ENCODE measurements at places on chromosomes 2 and 18. TPM values are rescaled to one million over a fixed set of nuclear protein-coding genes. Genes with fewer than 3 reads are reported as not detected.
A peak's percentile ranks its signal among the peaks of the same experiment; 100 is the strongest.

Gene IER3IP1
- 36.2 TPM for total RNA-seq

Gene FARP2
- 22.7 TPM for total RNA-seq

Gene LCT
- not detected for total RNA-seq

Gene SLC9A4
- not detected for total RNA-seq

Gene MSH6
- total RNA-seq = 13.5 TPM

Gene KIAA2012
- total RNA-seq = not detected

Gene CD8B
- total RNA-seq = not detected

Gene RGPD4
- total RNA-seq = not detected

DNA sequence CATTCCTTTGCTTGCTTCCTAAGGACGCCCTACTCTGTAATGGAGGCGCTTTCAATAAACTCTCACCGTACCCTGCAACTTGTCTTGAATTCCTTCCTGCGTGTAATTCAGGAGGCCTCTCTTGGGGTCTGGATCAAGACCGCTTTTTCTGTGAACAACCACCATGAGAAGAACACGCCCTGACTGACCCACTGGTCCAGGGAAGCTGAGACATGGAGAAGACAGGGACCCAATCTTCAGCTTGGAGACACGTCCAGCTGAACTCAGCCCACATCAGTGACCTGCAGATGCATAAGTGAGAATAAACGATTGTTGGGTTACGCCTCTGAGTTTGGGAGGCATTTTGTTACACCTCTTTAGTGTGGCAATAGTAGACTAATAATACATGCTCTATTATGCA, 7.8 kb upstream of the NARS1 start:
- no peak for DNase-seq

DNA sequence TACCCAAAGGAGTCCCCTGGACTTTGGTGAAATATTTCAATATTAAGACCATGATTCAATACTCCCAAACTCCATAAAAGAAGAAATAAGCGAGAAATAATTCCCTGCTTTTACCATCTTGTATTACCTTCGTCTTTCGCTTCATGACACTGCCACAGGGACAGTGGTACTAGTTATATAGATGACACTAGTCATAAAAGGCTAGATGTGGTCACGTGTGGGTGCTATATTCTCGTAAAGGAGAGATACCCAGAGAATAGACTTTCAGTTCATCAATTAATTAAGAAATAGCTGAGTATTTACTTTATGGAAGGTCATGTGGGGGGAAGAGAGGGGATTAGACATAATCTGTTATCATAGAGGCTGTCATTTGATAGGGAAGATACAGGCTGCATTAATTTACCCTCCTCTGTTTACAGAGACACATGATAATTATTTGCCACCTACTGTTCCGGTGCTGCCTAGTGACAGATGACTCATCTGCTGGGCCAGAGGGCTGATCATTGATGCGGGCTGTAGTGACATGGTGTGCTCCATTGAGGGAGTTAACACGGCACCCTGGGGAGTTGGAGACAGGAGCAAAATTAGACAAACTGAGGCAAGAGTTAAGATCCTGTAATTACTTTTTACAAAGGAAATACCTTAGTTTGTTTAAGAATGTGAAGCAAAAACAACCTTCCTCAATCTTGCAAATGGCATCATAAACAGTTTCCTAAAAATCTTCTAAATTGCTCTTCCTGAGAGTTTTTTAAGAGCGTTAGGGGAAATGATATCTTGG, 78.2 kb upstream of the ITGB6 start:
- no peak for DNase-seq

DNA sequence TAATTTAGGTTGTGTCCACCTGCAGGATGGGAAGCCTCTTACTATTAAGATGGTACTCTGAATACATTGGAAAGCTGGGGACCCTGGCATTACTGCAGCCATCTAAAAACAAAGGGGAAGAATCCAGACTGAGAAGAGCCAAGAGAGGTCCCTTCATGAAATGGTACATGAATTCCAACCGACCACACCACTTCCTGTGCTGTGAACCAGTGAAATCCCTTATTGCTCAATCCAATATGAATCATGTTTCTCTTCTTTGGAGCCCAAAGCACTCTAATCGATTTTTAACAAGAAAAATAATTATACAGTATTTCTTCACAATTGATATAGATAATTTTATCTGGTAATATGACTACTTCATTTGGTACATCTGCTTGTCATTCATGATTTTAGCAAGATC, 479.7 kb upstream of the RAB6C start:
- DNase-seq = no peak

GRCh38 chr2:55653255-55653654, 35.8 kb upstream of the PPP4R3B start:
- no peak for DNase-seq

GRCh38 chr2:236679884-236680860, 110.5 kb downstream of the ACKR3 start:
- DNase-seq = no peak

GRCh38 chr2:104863468-104864279, 9.8 kb downstream of the POU3F3 start:
- DNase-seq = no peak

DNA sequence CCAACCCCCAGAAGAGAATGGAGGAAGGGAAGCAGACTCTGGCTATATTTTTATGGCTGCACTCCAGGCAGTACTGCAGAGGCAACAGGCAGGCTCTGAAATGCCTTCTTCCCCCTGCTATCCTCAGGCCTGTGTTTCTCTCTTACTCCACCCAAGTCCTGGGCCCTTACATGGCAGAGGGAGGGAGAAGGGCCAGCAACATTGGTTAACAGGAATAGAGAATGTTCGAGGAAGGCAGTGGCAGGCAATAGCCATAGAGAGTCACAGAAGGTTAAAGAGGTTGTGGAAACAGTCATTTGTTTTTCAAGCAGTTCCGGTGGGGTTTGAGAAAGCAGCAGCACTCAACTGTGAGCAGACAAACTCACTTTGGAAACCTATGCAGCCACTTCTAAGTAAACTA, 15.1 kb upstream of the DARS1 start:
- peak; percentile 25 for DNase-seq

DNA sequence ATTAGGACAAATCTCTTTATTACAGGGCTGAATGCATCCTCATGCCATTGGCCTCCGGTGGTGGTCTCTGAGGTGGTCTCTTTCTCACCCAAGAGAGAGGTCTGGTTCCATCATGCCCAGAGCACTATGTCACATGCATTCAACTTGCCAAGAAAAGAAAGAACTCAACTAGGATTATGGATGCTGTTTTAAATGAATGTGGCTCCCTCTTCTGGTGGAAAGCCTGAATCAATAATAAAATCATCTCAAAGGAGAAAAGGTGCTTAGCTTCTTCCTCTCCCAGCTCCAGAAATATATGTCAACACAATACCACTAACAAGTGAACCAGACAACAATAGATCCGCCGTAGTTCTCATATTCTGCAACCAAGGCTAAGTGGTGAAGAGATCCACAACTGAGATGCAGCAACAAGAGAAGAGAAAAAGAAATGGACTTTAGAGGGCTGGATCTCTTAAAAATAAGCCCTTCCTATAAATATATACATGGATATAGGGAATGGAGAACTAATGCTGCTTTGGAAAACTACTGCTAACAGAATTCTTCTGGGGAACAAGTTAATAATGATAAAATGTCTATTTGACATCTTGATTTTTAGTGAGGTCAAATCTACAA, 396.8 kb downstream of the NCKAP5 start:
- DNase-seq = peak; percentile 55

DNA sequence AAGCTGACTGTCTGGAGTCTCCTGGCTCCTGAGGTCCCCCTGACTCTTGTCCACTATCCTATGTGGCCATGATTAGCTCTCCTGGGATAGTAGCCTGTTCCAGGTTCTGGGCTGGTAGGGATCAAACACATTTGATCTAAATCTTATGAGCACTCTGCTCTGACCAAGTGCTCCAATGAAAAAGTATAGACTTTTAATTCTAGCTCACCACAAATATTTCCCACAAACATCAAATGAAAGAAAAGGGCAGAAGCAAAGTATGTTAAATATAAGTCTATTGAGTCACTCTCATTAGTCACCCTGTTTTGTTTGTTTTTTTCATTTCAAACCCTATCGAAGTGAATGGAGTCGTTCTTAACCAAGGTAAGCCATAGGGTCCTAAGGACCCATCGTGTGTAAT, 39.7 kb upstream of the NEDD4L start:
- peak; percentile 7 for DNase-seq

- no peak for DNase-seq
Observed at GRCh38 chr18:78622251-78622906, 357.2 kb upstream of the SALL3 start.

DNA sequence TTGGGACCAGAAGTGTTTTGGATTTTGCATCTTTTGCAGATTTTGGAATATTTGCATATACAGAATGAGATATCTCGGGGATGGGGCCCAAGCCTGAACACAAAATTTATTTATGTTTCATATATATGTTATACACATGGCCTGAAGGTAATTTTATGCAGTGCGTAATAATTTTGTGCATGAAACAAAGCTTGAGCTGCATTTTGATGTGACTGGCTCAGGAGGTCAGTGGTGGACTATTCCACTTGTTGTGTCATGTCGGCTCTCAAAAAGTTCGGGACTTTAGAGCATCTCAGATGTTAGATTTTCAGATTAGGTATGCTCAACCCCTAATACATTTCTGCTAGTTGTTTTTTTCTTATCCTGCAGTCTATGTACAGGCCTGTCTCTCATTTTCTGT, 145.4 kb downstream of the FAM210A start:
- no peak for DNase-seq

- no peak for DNase-seq
Observed at GRCh38 chr2:69279211-69279610, 107.8 kb downstream of the GFPT1 start.

- DNase-seq = no peak
Observed at GRCh38 chr18:29960539-29960938, 1082.0 kb downstream of the DSC3 start.

- DNase-seq = no peak
Observed at GRCh38 chr18:27862041-27862682, 314.8 kb downstream of the CDH2 start.

DNA sequence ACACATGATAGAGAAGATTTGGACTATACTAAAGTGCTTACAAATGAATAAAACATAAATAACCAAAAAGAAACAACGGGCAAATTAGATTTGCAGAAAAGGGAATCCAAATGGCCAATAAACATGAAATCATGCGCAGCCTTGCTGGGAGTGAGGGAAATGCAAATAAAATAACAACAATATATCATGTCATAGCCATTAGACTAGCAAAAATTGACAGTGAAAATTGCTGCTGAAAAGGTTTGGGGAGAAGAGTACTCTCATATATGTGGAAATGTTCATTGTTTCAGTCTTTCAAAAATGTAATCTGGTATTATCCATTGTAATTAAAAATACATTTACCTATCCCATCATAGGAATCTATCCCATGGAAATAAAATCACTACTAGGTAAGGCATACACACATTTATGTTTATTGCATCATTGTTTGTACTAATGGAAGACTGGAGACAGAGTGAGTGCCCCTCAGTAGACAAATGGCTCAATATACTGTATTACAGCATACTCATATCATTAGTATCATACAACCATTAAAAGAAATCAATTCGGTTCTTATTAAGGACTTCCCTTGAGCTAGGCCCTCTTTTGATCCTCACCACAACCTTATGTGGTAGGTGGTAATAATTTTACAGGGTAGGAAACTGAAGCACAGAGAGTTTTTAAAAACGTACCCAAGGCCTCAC, 94.1 kb upstream of the MSTN start:
- DNase-seq = no peak

GRCh38 chr2:43269074-43269572, 42.7 kb upstream of the ZFP36L2 start:
- DNase-seq = peak; percentile 99

GRCh38 chr18:56076723-56077122, 488.7 kb upstream of the TCF4 start:
- DNase-seq = no peak

DNA sequence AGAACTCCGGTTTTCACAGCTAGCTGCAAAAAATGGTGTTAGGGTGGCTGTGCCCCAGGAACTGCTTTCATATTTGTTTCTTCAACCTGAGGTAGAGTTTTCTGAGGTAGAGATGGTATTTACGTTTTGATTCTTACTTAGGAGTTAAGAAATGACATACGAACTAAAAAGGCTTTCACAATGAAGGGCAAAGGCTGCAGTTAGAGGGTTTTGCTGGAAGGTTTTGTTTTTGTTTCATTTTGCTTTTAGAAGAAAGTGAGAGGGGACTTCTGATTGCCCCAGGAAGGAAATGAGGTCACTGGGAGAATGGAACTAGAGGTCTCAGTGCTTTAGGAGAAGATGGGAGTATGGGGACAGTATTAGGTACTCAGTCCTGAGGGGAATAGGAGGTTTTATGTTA, 15.5 kb downstream of the CDCA7 start:
- DNase-seq = no peak

- DNase-seq = no peak
Observed at GRCh38 chr18:25557011-25557410, 205.0 kb upstream of the ZNF521 start.

DNA sequence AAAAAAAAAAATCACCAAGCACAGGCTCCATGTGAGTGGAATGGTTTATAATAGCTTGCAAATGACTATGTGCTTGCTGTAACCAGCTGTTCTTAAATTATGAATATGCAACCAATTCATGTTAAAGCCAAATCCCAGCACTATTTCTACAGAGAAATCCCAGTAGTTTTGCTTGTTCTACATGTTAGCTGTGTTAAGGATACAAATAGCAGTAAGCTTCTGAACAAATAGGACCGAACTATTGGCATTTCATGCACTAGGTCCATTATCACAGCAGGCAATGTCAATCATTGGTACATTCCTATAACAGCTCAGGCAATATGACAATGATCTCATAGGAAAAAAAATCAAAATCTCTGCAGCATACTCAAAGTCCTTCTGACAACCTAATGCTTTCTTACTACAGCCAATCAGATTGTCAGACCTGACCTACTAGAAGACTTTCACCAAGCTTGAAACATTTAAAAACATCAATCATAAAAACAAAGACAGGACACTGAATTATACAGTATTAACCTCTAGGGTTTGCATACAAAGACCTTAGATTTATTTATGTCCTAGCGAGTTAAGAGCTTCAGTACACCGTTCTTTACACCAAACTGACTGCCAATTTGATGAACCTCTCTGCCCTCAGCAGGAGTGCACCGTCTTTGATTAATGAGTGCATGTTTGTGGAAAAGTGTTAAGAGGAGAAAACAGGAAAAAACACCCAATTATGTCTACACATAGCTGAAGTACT, 6.4 kb downstream of the BAZ2B start:
- DNase-seq = no peak

DNA sequence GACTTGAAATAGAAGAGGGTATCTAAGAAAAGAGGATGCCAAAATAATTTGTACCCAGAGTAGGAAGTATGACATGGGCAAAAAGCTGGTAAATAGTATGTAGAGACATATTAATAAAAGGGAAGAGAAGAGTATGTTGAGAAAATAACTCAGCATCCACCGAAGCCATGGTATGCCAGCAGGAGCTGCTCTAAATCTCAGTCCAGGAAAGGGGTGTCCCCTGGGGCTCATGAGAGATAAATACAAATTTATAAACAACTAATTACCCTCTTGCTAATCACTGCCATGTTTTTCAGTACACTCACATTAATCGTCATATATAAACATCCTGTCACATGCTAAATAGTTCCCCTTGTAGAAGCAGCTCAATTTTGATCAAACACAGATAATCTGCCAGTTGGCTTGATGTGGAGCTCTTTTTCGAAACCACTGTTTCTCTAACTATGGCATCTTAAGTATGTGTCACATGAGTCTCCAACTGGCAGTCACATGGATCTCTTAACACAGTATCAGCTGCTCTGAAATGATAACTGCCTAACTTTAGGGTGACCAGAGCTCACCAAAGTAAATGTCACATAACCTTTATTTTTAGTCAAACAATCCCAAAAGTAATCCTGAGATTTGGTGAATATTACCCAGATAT, 31.9 kb downstream of the EXOC6B start:
- no peak for DNase-seq

- peak; percentile 71 for DNase-seq
Observed at GRCh38 chr18:74342416-74343043, 26.9 kb downstream of the C18orf63 start.

Measured in lung microvascular endothelial cell (primary cell).